ENCODE measurements at places on chromosomes 1 and 21.

DNA sequence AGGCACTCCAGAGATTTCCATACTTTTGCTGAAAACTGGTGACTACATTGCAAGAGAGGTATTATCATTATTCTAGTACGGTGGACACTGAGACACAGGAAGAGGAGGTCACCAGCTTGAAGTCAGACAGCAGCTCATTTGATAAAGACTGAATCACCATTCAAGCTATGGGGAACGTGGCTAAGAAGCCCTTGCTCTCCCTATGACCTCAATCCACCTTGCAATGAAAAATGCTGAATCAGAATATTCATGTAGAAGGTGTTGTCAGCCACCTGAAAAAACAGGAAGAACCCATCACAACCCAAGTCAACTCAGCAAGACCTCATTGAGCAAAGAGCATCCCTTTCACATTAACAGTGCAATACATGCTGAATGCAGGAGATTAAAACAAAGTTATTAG is 59.0 kb upstream of the FGGY start:
- no peak for DNase-seq

- DNase-seq, result no peak
Measured at GRCh38 chr1:212062832-212063438, 27.4 kb downstream of the DTL start.

- peak; percentile 12 for DNase-seq
Measured at GRCh38 chr1:237124856-237125462, 83.0 kb downstream of the RYR2 start.

DNA sequence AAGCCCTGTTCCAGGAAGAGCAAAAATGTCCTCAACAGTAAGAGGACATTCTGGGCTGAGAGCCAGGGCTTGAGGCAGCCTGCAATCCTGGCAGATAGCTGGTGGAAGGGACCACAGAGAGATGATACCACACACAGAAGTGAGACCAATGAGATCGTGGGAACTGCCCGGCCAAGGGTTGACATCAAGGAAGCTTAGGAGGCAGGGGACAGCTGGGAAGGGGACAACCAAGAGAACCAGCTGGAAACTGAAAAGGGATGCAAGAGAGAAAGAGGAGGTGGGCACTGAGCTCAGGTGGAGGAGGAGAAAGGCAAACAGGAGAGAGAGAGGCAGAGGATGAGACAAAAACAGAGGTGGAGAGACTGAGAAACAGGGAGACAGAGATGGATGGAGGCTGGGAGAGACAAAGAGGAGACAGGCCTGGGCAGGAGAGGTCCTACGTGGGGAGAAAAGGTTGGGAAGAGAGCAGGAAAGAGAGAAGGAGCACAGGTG is 9.2 kb downstream of the PDZK1IP1 start:
- no peak for DNase-seq

- no peak for DNase-seq
Measured at GRCh38 chr1:8506456-8506855, 188.5 kb downstream of the SLC45A1 start.

GRCh38 chr1:32274646-32275340 is 17.1 kb upstream of the HDAC1 start:
- no peak for DNase-seq

DNA sequence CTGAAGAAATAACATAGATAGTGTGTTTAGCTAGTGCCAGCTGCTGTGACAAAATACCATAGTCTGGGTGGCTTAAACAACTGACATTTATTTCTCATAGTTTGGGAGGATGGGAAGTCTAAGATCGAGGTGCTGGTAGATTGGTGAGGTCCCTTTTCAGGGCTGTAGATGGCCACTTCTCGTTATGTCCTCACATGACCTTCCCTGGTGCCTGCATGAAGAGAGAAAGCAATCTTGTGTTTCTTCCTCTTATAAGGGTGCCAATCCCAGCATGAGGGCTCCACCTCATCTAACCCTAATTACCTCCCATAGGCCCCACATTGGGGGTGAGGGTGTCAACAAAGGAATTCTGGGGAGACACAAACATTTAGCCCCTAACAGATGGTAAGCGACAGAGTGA is 9.3 kb downstream of the MTARC2 start:
- no peak for DNase-seq

Measured in H54 (cell line).